Activated T-helper 1 cell treated with anti-CD3 and anti-CD28 coated beads, Interleukin-2, amount 50 U/mL, for 16 hours (primary cell): ENCODE measurements at places on chromosomes 16 and 17.

DNA sequence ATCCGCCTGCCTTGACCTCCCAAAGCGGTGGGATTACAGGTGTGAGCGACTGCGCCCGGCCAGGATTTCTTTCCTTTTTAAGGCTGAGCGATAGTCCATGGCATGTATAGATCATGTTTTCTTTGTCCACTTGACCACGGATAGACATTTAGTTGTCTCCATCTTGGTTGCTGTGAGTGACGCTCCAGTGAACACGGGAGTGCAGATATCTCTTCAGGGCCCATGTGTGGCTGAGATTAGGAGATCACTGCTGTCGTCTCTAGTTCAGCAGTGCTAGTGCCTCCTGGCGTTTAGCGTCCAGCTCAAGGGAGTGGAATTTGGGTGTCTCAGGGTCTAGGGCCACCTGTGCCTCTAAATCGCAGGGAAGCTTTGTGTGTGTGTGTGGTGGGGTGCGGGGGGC lies 41.5 kb downstream of the ABCC1 start:
- no peak for DNase-seq

GRCh38 chr17:7113273-7114071 lies 1.1 kb downstream of the ASGR2 start:
- no peak for DNase-seq

GRCh38 chr17:42193216-42193968 lies 902 bp downstream of the GHDC start:
- DNase-seq: no peak

GRCh38 chr16:57134982-57135381 lies 42.6 kb downstream of the CPNE2 start:
- peak; percentile 9 for DNase-seq

- DNase-seq: no peak
Measured at GRCh38 chr16:23784811-23785447, 30.1 kb downstream of the CHP2 start.

DNA sequence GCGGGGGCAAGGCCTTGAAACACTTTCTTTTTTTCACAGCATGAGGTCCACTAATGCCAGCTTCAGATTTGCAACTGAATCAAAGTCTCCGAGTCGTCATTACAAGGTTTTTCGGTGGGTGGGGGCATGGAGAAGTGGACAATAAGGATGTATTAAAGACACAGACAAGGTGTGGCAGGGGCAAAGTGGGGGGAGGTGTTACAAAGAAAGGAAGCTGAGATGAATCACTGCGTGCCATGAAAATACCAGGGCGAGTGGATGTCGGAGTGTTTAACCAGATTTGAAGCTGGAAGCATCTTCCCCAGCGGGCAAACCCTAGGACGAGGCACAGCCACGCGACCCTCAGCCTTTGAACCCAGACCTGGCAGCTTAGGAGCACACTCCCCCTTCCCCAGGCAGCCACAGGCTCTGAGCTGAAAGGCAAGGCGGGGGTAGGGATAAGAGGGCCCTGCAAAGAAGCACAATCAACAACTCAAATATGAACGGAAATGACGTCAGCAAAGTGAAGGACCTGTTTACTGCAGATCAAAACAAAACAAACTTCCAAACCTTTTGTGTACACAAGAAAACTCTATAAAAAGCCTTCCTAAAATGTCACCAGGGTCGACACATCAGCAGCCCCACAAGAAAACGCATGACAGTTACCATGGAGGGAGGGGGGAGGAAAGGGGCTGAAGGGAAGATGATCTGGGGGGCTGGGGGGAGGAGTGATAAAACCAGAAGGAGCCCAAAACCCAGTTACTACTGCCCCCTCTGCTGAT lies 5.6 kb upstream of the ZFHX3 start:
- no peak for DNase-seq

DNA sequence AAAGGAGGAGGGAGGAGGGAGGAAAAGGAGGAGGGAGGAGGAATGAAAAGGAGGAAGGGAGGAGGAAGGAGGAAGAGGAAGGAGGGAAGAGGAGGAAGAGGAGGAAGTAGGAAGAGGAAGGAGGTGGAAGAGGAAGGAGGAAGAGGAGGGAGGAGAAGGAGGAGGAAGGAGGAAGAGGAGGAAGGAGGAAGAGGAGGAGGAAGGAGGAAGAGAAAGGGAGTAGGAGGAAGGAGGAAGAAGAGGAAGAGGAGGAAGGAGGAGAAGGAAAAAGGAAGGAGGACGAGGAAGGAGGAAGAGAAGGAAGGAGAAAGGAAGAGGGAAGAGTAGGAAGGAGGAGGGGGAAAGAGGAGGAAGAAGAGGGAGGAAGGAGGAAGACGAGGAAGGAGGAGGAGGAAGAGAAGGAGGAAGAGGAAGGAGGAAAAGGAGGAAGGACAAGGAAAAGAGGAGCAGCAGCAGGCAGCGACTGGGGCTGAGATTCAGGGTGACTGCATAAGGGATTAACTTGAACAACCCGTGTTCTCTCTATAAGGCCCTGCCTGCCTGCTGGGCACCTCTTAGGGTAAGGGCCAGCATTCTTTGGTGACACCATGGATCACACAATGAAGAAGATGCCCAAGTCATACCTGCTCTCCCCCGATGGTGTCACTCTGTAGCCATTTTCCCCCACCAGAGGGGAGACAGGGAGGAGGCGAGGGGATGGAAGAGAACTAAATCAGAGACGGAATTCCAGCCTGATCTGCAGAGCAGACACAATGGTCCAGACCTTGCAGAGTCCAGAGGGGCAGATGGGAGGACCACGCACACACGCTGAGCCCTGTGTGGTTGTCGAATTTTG lies 1.4 kb upstream of the IL34 start:
- no peak for DNase-seq

DNA sequence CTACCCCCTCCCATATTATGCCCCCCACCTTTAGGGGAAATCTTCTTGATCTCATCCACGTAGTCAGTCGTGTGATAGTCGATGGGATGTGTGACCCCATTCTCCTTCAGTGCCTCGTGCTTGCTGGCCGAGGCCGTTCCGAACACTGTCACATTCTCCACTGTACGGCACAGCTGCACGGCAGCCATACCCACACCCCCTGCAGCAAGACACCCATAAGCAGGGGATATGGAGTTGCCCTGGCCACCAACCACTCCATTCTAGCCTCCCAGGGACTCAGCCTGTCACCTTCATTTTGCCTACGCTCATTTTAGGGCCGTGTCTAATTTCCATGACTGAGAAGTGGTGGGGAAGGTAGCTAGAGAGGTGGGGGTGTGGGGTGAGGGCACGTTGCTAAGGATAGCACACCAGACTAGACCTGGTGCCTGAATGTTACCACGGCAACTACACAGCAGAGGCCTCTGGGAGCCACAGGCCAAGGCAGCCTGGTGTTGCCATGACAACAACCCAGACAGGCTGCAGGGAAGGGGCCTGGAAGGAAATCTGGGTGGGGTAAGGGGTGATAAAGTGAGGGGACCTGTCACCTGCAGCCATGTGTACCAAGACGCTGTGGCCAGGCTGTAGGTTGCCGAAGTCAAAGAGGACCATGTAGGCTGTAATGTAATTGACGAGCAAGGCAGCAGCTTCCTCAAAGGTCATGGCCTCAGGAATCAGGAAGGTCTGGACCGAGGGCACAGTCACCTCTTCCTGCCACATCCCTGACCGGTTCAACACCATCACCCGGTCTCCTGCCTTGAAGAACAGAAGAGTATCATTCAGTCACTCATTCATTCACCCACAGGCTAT lies 4.0 kb downstream of the VAT1 start:
- no peak for DNase-seq

DNA sequence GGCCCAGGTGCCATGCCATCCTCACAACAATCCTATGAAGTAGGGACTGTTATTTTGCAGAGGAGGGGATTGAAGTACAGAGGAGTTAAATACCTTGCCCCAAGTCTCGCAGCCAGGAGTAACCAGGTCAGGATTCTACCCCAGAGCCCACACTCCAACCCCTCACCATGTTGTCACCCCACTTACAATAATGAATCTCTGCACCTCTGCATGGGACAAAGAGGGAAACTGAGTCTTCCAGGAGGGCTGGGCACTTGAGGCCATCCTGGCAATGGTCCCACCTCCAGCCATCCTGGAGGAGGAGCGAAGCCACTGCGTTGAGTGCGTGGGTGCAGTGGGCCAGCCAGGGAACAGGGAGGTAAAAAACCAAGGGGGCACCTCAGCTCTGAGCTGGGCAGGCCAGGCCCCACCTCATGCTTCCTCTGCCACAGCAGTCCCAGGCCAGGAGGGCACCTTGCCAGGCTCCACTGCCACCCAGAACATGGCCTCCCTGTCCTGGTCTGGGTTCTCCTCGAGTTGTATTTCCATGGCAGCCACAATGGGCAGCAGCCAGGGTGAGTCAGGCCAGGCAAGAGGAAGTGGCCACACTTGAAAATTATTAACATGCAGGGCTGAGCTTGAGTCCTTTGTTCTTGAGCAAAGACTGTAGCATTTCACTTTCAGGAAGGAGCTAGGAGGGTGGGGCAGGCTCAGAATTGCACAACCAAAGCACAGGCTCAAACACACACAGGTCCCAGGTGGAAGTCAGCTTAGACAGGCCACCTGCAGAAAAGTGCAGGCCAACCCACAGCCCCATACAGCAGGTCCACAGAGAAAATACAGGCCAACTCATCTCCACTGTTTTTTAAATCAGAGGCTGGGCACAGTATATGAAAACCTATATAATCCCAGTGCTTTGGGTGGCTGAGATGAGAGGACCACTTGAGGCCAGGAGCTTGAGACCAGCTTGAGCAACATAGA lies 52.1 kb downstream of the CUEDC1 start:
- no peak for DNase-seq

DNA sequence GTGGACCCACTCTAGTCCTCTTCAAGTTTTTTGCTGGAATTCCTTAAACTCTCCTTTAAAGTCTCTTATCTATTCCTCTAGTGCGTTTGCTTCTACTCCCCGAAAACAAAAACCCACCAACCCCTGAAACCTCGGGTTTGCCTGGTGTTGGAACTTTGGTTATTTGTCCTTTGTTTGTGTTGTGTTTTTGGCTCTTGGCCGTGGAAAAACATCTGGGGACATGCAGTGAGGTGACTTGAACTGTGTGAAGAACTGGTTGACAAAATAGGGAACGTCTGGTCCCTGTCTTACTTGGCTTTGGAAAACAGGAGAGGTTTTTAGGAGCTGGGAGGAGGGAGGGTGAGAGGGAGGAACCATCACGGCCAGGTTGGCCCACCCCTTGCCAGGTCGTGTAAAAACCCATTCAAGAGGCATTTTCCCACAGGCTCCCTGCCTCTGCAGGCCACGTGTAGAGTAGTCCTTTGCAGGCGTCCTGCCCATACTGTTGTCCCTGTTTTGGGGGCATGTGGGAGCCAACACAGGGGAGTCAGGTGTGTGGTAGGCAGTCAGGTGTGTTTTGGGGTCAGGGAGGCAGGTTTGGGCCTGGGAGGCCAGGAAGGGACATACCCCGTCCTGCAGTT lies 169.3 kb downstream of the RAB11FIP4 start:
- DNase-seq: no peak

DNA sequence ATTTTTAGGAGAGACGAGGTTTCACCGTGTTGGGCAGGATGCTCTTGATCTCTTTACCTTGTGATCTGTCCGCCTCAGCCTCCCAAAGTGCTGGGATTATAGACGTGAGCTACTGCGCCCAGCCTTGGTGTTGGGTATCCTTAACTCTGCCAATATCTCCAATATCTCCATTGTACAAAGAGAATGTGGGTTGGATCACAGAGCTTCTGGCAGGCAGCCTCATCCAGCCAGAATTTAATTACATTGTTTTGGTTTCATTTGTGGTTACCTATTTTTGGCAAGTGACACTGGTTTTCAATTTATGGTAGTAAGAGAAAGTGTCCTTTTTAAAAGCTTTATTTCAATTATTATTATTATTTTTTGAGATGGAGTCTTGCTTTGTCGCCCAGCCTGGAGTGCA lies 14.0 kb upstream of the RFWD3 start:
- no peak for DNase-seq

- DNase-seq: peak; percentile 81
Measured at GRCh38 chr17:41966463-41967140, at the start of gene CNP. TSS of gene CNP (plus strand) at chr17:41966795. CDS start at chr17:41966885, 90 bp downstream.

DNA sequence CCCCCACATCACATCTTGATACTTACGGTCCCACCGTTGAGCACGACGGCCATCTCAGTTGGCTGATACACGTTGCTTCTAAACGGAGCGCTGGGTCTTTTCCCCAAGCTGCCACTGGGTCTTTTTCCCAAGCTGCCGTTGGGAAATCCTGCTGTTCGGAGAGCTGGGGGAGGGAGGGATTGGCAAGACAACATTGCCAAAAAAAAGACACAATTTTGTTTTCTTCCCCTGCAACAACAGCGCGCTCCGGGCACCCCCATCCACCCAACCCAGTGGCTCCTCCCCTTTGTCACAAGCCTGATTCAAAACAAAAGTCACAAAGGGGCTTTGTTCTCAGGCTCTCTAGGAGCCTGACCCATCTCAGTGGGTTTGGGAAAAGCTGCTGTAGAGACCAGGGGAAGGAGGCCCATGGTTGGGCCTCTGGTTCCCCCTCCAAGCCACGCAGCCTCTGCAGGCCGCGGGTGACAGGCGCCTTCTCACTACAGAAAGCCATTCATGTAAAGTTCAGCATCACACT lies 22.8 kb downstream of the GPRC5B start:
- no peak for DNase-seq

DNA sequence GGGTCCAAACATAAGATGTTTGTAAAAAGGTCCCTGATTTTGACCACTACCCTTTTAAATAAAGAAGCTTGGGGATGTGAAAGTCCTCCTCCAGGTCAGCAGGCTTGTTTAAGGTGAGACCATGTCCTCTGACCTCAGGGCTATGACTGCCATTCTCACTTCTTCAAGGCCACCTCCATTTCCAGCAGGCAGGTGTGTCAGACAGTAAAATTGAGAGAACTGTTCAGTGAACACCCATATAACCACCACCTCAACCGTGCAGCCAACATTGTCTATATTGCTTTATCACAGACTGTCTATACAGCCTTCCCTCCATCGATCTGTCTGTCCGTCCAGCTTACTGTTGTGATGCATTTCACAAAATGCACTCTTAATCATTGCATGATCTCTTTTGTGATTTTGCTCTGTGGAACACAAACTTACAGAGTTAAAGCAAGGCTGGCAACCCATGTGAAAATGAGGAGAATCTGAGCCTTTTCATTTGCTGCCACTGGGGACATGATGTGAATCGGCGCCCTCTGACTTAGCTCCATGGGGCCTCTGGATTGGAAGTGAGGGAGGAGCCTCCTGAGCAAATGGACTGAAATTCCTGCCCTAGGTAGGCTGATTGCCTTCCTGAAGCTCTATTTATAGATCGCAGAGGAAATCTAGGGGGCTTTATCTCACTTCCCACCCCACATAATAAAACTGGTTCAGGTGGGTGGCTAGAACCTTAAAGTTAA lies 53.8 kb downstream of the ZNRF1 start:
- no peak for DNase-seq

DNA sequence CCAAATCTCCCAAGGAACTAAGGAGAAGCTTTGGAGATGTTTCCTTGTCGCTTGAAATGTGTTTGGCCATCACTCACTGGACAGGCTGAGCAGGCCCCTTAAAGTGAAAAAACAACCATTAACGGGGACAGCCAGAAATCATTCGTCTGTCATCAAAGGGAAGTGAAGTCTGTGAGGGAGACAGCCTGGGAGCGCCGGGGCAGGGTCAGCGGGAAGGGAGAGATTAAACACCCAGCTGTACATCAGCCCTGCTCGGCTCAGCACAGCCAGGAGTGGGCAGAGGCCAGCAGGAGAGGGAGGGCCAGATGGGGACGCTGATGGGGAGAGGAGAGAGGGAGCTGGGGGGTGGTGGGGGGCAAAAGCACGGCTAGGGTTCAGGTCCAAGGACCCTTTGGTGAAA lies 105.1 kb downstream of the SDK2 start:
- DNase-seq: no peak
